ENCODE measurements at places on chromosomes 6 and 20.

DNA sequence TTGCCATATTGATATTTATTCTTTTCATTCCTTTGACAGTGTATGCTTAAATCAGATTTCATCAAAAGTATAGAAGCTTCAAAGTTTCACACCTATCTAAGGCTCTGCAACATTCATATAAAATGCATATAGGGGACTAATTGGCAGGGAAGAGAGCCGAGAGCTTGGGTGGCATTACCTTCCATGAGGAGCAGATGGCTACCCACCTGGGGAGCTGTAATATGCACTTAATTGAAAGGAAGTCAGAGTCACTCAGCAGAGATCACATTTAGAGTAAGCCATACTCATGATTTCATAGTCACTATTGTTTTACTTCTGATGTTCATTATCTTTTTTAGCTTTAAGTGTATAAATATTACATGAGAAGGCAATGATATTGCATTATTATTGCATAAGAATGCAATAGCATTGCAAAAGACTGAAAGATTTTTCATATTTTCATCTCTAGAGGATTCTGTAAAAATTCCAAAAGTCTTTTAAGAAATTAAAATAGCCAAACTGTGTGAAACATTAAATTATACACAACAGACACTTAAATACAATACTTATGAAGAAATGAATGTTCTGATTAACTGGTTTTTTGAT is 1305.2 kb downstream of the EPHA7 start:
- DNase-seq, result no peak

- DNase-seq, result peak; percentile 43
Measured at GRCh38 chr6:155313602-155314091, 637 bp downstream of the TFB1M start.

- no peak for DNase-seq
Measured at GRCh38 chr20:47038566-47039560, 144.2 kb downstream of the EYA2 start.

GRCh38 chr6:142416179-142416578 is 114.4 kb downstream of the ADGRG6 start:
- DNase-seq, result no peak

GRCh38 chr6:26426691-26427450 is 13.4 kb upstream of the BTN3A3 start:
- DNase-seq, result no peak

GRCh38 chr20:24432046-24432442 is 37.4 kb upstream of the SYNDIG1 start:
- DNase-seq, result no peak

DNA sequence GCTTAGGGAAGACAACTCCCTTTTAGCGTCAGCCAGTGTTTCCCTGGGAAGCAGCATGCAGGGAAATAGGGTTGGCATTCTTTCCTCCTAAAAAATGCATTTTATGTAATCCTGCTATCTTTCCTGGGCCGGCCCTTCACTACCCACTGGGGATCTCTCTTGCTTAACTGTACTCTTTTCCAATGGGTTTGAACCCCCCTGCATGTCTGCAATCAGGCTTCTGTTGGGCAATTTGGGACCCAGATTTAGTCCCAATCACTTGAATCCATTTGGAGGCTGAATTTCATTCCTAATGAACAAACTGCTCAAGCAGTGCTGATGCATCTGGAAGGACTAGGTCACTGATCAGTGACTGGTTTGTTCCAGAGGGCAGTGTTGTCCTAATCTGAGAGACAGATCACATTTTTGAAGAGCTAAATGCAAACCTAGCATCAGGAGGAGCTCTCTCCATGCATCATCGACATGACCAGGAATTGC is 152.0 kb downstream of the TSHZ2 start:
- no peak for DNase-seq

- DNase-seq, result peak; percentile 96
Measured at GRCh38 chr6:149746147-149746946, at the start of gene NUP43. TSS of gene NUP43 (minus strand) at chr6:149746529. CDS start at chr6:149746495, 34 bp downstream.

DNA sequence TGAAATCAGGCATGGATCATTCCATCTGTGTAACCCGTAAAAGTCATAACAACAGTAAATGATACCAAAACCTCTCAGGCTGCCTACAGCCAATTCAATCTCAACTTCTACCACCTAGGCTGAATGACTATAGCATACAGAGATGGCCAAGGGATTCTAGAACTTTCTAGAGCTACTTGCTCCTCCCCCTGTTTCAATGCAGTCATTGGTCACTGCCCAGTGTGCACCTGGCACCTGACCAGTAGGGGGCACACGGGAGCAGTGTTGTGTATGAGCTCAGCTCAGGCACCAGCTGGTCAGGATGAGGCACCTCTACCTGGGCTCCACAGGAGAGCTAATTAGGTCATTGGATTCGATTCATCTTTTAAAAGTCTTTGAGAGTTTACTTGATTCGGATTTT is 86.2 kb downstream of the PLEKHG1 start:
- peak; percentile 80 for DNase-seq

GRCh38 chr20:17611540-17612286 is 41.8 kb downstream of the DSTN start:
- peak; percentile 14 for DNase-seq

DNA sequence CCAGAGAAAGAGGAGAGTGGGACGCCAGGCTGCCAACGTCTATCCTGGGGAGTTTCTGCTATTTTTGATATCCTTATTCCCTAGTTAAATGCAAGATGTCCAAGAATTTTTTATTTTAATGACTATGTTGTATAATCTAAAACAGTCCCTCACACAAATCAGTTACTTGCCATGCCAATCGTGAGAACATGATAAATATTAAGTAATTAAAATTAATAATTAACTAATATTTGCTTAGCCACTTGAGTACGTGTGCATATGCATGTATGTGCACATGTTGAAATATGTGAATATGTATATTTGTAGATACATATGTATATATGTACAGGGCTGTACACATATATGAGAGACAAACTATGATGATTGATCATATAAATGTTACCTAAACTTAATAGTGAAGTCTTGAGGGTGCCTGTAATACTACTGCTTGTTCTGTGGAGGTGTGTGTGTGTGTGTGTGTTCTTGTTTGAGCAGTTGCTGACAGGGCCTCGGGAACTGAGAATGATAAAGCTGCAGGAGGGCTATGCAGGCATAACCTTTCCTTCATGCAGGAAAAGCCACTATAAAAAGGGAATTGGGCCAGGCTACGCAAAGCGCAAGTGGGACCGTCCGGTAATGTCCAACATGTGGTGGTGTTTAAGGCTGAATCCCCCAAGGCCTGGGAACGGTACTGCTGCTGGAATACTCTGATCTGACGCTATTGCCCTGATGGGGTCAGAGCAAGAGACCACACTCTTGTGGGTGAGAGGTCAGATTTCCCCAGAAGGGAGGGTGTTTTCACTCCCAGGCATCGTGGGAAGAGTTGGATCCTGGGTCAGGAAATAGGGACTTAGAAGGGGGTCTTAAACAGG is 148.3 kb upstream of the TBX18 start:
- no peak for DNase-seq

DNA sequence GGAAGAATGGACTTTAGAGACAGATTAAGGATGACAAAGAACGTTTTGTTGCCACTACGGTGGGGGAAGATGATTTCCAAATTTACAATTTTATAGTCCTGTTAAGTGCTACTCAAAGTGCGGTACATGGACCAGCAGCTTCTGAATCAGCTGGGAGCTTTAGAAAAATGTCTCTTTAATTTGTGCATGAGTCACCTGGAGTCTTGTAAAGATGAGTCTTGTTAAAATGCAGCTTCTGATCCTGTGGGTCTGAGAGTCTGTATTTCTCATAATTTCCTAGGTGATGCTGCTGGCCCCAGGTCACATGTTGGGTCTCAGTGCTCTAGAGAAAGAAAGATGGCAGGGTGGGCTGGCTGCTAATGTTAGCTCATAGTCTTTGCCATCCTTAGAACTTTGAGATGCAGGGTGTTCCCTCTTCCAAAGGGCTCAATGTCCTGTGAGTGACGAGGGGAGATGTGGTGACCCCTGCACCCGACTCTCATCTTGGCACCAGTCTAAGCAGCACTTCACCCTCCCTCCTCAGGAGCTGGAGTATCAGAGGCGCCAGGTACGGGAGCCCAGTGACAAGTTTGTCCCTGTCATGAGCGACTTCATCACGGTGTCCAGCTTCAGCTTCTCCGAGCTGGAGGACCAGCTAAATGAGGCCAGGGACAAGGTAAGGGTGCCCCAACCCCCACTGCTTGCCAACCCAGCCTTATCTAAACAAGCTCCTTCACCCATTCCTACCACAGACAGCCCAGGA is 34.5 kb downstream of the MOCS1 start:
- no peak for DNase-seq

GRCh38 chr6:121549736-121550135 is 114.3 kb downstream of the GJA1 start:
- DNase-seq, result no peak

DNA sequence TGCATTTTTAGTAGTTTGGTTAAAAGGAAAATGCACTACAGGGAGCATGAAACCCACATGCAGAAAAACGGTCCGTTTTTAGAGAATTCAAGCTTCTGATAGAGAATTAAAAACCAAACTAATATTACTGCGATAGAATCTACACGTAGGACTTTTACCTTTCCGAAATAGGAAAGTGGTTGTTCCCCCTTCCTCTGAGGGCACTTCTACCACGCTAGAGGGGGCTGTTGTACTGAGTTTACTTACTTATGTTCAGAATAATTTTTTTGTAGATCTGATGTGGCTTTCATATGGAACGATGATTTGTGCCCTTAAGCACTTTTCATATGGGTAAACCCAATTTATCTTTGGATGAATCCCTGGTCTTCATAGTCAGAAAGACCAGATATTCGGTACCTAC is 264.3 kb upstream of the PLN start:
- peak; percentile 52 for DNase-seq

DNA sequence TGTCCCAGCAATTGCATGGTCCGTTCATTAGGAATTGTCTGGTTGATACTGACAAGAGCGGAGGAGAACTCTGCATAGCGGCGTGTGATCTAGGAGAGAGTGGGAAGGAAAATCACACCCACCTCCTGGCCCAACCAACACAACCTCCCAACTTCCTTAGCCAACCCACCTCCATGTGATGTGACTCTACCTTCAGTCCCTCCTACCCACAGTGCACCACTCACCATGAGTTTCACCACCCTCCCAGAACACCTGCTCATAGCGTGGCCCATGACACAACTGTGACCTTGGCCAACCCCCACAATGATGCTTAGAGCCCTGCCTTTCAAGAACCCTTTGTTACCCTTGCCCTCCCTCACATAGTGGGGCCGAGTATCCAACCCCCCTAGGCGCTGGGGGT is 7.7 kb downstream of the VPS52 start:
- no peak for DNase-seq

DNA sequence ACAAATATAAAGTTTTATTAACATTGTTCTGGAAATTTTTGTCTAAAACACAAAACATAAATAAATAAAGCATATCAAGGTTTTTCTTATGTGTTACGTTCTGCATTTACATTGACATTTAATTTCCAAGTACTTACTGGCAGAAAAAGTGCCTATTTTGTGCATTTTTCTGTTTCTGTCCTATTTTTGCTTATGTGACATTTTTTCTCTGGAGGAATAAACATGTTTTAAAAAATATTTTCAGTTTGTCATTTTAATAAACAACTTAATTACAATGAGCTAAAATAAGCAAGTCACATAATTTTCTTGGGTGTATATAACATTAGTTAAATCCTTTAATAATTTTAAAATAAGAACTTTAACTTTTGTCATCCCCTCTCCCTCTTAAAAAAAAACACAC is 94.4 kb upstream of the HS3ST5 start:
- no peak for DNase-seq

DNA sequence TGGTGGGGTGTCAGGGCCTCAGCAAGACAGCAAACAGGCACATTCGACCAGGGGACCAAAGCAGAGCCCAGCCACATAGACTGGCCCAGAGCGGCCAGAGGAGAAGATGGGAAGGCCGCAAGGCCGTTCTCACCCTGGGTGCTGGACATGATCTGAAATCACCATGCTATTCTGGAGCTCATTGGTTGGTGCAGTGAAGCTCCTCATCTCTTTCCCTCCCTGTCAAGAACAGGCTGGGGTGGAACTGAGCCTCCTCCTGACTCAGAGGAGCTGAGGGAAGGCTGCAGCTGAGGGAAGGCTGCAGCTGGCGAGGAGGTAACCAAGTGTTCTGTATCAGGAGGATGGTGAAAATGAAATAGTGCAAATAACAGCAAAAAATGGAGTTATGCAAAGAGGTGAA is 80.0 kb downstream of the AKAP7 start:
- no peak for DNase-seq

DNA sequence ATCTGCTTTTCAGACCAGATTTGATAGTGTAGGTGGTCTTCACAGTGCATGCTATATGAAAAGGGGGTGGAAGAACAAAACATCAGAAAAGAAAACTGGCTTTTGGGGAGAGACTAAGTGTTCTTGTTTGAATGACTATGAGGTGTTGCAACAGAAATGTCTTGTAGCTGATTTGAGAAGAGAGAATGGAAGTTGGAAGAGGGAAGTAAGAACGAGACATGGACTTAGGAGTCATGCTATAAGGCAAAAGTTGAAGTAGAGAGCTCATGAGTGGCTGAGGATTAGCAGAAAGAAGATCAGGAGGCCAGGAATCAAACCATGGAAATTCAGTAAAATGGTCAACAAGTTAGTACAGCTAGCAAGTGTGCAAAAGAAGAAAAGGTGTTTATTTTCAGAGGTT is 32.1 kb downstream of the FNDC1 start:
- no peak for DNase-seq

DNA sequence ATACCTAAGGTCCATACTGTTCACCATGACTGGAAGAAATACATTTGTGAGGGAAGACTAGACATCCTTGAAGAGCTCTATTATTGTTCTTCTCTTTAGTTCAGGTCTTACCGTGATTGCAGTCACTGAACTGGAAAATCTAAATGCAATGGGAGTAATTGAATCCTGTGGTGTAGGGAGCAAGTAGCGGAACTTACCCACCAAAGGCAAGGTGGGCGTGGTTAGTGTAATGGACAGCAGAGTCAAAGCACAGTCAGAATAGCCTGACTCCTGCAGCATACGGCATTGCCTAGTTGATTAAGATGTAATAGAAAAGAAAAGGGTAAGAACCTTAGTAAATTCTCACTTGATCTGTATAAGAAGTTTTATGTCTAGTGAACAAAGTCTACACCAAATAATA is 679.7 kb upstream of the EPHA7 start:
- DNase-seq, result no peak

DNA sequence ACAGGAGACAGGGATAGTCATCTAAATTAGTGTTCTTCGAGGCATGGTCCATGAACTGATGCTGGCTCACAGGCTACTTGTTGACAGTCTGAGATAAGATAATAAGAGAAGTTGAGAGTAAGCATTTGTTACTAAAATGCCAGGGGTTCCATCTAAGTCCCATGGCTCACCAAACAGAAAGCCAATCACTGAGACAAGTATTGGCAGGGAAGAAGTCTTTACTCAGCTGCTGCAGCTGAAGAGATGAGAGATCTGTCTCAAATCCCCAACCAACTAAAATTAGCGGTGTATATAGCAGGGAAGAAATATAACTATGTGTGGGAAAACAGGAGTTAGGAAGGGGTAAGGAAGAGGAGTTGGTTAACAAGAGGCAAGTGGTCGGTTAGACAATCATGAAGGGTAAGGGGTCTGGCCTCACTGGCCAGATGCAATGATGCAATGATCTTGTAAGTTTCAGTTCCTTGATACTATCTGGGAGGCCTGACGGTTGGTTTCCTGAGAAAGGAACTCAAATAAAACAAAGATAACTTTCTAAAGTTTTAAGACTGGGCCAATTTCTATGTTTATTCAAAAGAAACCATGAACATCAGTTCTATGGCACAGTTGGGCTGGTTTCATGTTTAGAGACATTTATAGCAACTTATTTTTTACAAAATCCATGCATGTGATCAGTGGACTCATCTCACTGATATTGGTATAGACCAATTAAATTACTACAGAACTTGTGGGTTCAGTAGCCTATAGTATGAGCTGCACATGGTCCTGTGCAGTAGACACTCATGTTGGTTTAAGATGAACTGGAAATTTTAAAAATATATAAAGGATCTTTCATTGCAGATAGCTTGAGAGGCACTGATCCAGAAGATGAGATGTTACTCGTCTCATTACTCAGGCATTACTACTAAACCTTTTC is 9.9 kb upstream of the HEBP2 start:
- DNase-seq, result peak; percentile 70
